PC-3 (cell line): ENCODE measurements at places on chromosomes 6 and 20.

DNA sequence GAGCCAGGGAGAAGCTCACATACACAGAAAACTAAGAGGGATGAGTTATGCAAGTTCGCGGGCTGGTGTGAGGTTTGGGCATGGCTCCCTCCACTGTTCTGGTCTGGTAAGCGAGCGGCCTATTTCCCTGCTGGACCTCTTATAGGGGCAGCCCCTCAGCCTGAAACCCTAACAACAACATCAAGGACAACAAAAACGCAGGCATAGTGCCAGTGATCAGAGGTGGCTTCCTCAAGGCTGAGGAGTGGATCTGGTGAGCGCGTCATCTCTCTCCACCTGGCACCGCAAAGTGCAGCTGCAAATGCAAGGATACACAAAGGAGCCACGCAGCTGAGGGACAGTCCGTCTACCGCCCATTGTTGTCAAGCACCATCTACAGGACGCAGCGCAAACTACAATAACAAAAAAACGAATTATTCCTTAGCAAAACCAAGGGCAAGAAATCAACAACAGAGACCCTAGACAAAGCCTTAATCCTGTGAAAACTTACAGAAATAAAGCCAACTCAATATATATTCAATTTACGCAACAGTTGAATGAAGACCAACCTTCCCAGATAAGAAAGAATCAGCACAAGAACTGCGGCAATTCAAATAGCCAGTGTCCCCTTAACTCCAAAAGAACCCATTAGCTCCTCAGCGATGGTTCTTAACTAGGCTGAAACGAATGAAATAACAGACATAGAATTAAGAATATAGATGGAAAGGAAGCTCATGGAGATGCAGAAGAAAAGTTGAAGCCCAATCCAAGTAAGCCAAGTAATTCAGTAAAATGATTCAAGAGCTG is 9.2 kb upstream of the DEFB110 start:
- DNase-seq: peak; percentile 64

DNA sequence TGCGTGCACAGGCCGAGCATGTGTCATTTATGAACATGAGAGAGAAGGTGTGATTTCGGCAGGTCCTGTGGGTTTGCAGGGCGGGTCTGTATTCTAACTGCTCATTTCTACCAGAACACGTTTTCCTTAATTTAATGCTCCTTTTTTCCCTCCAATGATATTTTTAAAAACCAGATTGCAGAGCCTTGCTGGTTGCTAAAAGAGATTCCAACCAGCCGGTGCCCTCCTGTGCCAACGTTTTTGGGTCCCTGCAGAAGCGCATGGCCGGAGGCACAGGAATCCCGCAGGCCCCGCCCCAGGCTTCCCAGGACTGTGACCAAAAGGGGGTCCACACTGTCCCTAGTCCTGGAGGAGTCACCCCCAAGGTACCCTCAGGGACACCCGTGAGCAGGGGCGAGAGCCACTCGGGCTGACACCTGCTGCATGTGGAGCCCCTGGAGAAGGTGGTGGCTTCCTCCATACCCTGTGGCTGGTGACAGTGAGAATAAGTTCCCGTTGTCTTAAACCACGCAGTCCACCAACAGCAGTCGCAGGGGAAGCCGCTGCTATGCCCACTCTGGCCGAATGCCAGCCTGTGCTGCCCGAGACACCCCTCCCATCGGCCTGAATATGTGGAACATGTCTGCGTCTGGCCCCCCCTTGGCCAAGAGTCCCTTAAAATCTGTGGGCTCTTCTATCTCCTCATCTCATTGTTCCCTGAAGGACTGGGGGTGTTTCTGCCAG is 15.7 kb upstream of the NTSR1 start:
- DNase-seq: no peak

DNA sequence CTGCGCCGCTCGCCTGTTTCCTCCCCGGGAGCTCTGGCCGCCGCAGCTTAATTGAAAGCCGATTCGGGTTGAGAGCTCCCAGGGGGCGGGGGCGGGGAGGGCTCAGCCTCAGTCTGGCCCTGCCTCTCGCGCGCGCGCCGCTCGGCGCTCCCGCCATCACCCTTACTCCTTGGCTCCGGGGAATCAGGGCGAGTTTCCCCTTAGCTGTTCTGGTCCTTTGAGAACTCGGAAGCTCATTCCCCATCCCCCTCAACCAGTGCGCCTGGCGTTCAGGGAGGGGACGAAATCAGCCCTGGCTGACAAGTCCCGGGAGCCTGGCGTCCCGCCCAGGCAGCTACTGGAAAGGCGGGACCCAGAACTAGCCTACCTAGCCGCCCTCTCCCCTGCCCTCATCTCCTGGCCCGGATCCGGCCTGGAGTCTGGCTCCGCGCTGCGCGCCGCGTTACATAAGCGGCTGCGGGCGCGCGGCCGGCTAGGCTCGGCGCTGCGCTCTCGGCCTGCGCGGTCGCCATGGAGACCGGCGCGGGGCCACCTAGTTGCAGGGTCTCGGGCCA is 2.8 kb downstream of the SLC12A5 start:
- peak; percentile 22 for DNase-seq

DNA sequence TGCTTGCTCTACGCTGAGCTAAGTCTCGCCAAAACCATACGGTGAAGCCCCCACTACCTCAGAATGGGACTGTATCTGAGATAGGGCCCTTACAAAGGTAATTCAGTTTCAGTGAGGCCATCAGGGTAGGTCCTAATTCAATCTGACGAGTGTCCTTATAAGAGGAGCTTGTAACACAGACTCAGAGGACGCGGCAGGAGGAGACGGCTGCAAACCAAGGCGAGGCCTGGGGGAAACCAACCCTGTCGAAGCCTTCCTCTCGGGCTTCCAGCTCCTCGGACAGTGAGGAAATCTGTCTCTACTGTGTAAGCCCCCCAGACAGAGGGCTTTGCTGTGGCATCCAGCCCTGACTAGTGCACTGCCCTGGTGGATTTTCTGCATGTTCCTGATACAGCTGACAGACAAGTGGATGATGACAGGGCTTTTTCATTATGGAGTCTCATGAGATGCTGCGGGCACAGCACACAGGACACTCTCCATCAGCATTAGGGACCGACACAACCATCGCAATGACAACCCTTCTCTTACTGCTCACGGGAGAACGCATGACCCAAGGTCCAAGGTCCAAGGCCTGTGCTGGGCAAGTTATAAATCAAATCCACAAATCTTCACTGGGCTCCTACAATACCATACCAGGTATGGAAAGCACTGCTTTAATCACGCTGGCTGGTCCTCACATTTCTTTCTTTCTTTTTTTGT is 48.2 kb downstream of the SSR1 start:
- DNase-seq: no peak
